Activated CD4-positive, alpha-beta T cell treated with anti-CD3 and anti-CD28 coated beads for 1 hour (primary cell): ENCODE measurements at places on chromosomes 13 and 19.

DNA sequence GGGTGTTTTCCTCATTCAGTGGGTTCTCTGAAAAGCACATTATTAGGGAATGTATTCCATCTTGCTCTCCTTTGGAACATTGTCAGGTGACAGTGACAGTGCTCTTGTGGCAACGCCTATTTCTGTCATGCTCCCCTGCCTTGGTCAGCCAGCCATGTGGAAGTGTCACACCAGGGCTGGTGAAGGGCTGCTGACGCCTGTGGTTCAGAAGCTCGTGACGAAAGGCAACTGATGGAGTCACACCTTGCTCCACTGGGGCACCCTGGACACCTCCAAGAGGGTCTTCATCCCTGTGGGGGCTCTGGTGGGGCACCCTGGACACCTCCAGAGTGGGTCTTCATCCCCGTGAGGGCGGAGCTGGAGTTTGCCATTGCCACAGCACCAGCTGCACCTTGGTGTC lies 68.9 kb upstream of the GPR183 start:
- DNase-seq: peak; percentile 7

GRCh38 chr19:1907563-1908363 lies 2.6 kb downstream of the ADAT3 start:
- no peak for DNase-seq

GRCh38 chr13:20808874-20809273 lies 35.1 kb upstream of the EEF1AKMT1 start:
- no peak for DNase-seq

DNA sequence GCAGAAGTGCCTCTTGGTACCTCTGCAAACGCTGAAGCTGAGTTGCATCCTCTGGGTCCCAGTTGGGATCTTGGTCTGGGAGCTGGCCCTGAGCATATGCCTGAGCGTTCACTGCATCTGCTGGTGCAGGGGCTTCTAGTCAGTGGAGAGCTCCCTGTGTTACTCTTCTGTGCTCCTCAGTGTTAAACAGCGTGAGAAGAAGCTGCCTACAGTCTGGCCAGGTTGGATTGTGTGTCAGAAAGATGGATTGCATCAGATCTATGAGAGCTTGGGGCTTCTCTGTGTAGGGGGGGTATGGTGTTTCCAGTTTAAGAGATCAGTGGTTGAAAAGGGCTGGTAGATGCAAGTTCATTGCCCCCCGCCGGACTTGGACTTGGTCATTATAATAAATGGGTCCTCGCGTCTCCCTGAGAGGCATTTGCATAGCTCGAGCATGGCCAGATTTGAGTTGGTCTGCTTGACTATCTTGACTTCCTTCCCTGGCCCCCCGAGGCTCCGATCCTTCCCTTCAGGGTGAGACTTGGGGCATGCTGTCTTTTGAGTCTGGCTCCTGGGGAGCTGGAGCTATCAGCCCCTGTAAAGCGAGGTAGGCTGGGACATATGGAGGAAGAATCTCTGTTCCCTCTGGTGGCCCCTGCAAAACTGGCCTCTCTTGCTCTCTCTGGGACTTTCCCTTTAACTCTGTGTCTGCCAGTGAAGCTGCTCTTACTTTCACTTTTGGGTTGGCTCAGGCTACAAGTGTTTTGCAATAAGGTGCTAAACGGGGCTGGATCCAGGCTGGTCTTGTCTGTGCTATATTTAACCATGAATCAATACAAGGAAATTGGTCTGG lies 52.9 kb downstream of the OR10H4 start:
- DNase-seq: no peak

DNA sequence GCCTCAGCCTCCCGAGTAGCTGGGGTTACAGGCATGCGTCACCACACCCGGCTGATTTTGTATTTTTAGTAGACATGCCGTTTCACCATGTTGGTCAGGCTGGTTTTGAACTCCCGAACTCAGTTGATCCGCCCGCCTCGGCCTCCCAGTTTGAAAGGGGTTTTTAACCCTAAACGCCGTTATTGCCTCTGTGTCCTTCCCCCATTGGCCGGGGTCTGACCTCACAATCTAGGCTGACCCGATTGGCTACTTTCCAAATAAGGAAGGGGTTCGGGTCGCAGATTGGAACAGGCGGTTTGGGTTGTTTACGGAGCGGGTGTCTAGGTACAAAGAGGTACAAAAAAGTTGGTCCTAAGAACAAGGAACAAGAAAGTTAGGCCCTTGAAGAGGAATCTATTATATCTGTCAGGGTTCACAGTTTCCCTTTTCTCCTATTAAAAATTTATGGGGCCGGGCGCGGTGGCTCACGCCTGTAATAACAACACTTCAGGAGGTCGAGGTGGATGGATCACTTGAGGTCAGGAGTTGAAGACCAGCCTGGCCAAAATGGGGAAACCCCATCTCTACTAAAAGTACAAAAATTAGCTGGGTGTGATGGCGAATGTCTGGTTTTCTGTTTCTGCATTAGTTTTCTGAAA lies 1.0 kb downstream of the ZNF253 start:
- peak; percentile 13 for DNase-seq

DNA sequence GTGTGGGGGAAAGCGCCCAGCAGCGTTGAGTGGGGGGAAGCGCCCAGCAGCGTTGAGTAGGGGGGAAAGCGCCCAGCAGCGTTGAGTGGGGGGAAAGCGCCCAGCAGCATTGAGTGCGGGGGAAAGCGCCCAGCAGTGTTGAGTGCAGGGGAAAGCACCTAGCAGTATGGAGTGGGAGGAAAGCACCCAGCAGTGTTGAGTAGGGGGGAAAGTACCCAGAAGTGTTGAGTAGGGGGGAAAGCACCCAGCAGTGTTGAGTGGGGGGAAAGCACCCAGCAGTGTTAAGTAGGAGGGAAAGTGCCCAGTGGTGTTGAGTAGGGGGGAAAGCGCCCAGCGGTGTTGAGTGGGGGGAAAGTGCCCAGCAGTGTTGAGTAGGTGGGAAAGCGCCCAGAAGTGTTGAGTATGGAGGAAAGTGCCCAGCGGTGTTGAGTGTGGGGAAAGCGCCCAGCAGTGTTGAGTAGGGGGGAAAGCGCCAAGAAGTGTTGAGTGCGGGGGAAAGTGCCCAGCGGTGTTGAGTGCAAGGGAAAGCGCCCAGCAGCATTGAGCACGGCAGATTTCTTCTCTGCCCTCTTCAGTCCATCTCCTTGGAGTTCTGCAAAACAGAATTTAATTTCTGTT lies 138.4 kb downstream of the ATP11A start:
- no peak for DNase-seq

GRCh38 chr13:32829676-32830335 lies 186.4 kb upstream of the KL start:
- DNase-seq: no peak

GRCh38 chr13:80957019-80957655 lies 616.2 kb upstream of the SPRY2 start:
- DNase-seq: no peak
